Mucosa of descending colon (tissue), 3 donors: ENCODE measurements at places on chromosomes 11 and 22. TPM values are rescaled to one million over a fixed set of nuclear protein-coding genes. Genes with fewer than 3 reads are reported as not detected.

OR8K3 gene
- total RNA-seq: not detected

DEUP1 gene
- not detected for total RNA-seq

DNA sequence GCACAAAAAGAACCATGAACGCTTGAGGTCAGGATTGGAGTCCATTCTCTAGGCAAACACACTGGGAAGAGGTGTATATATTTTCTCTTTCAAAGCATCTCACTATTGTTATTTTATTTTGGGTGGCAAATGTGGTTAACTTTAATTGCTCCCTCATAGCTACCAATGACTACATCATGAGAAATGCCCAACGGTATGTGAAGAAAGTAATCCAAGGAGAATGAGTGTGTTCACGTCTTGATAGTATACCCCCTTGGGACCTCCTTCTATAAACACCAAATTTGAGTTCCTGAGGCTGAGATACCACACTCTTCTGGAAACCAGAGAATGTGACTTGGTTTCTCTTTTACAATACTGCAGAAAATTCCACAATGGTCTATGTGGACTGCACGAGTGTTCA lies 15.8 kb downstream of the OR8D1 start:
- DNase-seq: no peak

GRCh38 chr22:40718250-40719204 lies 39.2 kb downstream of the MCHR1 start:
- no peak for DNase-seq

CASP5 gene
- total RNA-seq: 80.5 TPM

SLC25A18 gene
- total RNA-seq: not detected

- DNase-seq: no peak
Measured at GRCh38 chr11:36803084-36803483, 205.0 kb upstream of the RAG2 start.

DNA sequence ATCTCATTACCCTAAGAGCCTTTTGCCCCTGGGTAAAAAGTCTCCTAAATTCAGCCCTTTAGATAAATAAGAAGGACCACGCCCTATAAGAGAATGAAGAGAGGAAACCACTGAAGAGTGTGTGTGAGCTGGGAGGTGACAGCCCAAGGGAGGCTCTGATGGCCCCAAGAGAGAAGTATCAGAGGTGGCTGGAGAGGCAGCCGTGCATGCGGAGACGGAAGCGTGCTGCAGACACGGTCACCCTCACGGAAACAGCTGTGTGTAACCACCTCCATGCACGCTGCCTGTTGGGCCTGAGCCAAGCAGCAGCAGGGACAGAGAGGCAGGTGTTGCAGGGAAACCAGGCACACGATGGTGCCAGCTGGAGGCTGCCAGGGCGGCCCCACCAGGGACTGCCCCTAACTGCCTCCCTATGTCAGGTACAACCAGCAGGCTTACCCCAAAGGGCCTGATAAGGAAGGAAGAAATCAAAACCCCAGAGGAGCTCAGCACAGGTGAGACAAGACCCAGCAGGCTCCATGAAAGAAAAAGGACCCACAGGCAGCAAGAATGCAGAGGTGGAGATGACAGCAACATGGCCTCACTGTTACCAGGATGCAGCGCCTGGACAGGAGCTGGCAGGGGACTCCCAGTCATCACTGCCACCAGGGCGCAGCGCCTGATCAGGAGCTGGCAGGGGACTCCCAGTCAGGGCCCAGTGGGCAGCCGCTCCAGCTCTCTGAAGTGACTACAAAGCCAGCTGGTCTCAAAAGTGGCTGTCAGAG lies 7.8 kb downstream of the LARGE2 start:
- peak; percentile 66 for DNase-seq
